NCI-H1417 (cell line): ENCODE measurements at places on chromosomes 12 and 14.

DNA sequence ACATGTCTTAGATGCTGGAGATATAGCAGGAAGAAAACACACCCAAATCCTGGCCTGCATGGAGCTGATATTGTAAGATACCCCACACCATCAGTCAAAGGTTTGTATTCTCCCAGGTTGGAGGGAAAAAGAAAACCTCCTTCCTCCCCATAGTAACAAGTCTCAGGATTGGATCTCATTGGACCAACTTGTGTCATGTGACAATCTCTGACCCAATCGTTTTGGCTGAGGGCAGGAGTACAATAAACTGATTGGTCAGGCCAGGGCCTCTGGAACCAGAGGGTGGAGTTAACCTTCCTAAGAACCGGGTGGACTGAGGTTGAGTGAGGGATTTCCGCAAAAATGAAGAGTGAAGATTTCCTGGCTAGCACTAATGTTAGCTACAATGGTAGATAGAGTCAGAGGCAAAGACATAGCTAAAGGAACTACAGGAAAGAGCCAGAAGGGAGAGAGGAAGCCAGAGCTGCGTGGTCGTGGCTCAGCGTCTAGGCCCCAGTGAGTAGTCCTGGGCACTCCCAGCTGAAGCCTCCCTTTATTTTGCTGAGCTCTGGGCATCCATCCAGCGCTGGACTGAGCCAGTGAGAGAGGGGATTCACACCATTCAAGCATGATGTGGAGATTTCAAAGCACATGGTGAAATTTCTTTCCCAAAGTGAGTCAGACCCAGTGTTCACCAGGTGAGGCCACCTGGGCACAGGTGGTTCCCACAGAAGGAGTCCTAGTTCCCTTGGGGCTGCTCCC is 219.9 kb downstream of the AACS start:
- DNase-seq: no peak

- no peak for DNase-seq
Measured at GRCh38 chr12:100717733-100718067, 76.9 kb upstream of the ANO4 start.

DNA sequence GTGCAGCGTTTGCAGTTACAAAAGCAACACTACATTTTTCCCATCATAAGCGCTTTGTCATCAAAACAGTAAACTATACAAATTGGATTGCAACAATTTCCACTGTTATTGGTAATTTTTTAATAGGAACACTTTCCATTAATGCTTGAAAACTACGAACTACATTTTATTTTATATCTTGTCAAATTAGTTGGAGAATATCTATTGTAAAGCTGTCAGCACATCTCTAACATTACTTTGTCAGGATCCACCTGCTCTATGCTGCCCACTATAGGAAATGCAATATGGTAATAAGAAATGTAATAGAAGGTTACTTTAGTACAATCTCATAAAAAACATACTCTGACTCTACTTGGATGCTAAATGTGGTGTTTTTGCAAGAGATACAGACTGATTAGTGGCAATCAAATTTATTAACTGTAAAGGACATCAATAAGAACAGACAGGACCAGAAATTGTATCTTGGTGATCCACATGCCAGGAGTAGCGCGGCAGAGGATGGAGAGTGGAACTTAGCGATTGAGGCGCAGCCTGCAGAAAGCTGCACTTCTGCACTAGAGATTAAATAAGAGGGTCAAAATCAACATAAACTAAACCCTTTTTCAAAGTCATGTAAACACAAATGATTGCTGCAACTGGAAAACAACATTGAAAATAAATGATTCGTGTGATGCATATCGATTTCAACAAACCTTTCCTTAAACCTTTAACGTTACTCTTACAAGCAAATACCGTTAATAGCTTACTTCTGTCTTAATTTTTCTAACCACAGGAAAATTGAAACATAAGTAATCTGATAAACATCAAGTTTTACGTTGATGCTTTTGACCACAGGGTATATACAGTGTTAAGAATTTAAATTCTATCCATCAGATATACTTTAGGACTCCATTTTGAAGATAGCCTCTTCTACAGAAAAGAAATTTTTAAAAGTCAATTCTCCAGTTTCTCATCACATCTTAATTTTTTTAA is 3.6 kb upstream of the ARID2 start:
- peak; percentile 80 for DNase-seq

DNA sequence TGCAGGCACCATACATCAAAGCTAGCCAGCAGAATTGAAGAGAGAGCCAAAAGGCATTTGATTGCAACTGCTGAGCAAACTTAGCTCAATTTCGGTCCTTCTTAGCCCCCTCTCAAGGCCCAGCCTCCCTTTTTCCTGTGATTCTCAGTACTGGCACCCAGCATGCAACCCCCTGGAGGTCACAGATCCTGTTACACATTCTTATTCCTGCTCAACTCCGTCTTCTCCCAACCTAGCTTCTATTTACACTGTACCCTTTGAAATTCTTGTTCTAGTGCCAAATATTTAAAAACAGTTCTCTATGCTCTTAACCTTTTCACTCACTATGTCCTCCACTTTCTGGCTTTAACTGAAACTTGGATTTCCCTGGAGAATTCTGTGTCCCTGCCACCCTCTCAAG is 131.3 kb upstream of the CPSF6 start:
- no peak for DNase-seq

DNA sequence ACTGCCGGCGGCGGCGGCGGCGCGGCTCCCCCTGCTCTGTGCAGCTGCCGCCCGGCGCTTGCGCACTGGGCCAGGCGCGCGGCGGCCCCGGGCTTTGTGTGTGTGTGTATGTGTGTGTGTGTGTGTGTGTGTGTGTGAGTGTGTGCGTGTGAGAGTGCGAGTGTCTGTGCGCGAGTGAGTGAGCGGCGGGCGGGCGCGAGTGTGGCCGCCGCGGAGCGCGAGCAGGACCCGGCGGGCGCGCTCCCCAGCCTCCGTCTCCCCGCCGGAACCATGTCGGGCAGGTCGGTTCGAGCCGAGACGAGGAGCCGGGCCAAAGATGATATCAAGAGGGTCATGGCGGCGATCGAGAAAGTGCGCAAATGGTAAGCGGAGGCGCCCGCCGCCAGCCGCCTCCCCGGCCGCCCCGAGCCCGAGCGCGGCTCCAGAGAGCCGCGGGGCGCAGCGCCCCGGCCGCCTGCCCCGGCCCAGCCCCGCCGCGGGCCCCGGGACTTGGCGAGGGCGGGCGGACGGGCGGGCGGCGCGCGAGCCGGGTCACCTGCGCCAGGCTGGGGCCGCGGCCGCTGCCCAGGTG is at the start of gene BCL7A:
BCL7A (plus strand) TSS at position 63 of the 571 bp plus-strand sequence; CDS start at position 271, 208 bp downstream.
- peak; percentile 88 for DNase-seq
